ENCODE measurements at places on chromosomes 4 and X. TPM values are rescaled to one million over a fixed set of nuclear protein-coding genes. Genes with fewer than 3 reads are reported as not detected.

Gene AFM
- not detected for total RNA-seq

Gene MXRA5
- not detected for total RNA-seq

Gene ARHGAP6
- total RNA-seq: not detected

Gene RADX
- 0.05 TPM for total RNA-seq

Gene NUP62CL
- total RNA-seq: 18.1 TPM

Gene RPA4
- total RNA-seq: 0.25 TPM

Gene KDR
- not detected for total RNA-seq

Gene EGF
- 0.27 TPM for total RNA-seq

Gene H2BW2
- not detected for total RNA-seq

Gene IL21
- total RNA-seq: not detected

Gene ZFX
- total RNA-seq: 14.5 TPM

Gene SULT1B1
- total RNA-seq: not detected

Gene RBM47
- total RNA-seq: 19.5 TPM

Gene MSN
- total RNA-seq: 304 TPM

Gene GLUD2
- total RNA-seq: 2.9 TPM

Gene SUPT20HL1
- not detected for total RNA-seq

Gene PPBP
- total RNA-seq: not detected

Gene FAT1
- 163 TPM for total RNA-seq

Gene SERTM2
- total RNA-seq: not detected

Gene PLXNB3
- 3.7 TPM for total RNA-seq

Gene PAGE1
- total RNA-seq: not detected

Gene PPEF2
- not detected for total RNA-seq

Gene PWWP3B
- not detected for total RNA-seq

Gene ATP2B3
- total RNA-seq: 0.10 TPM

Gene GYG2
- total RNA-seq: 4.2 TPM

Gene FANCB
- total RNA-seq: 3.2 TPM

Gene SPANXN3
- total RNA-seq: not detected

Gene MAGEA1
- total RNA-seq: not detected

Gene HELT
- not detected for total RNA-seq

Gene UBE2D3
- 209 TPM for total RNA-seq

Gene QRFPR
- 0.08 TPM for total RNA-seq

Gene CHRDL1
- total RNA-seq: not detected

Gene ADRA2C
- 10.2 TPM for total RNA-seq

Gene KLF3
- 11.9 TPM for total RNA-seq

Gene RPGR
- 9.6 TPM for total RNA-seq

Gene ZNF157
- total RNA-seq: not detected

Gene RIPPLY1
- 0.08 TPM for total RNA-seq

Gene AMTN
- total RNA-seq: not detected

Gene PPARGC1A
- total RNA-seq: 0.06 TPM

Gene CSAG2
- not detected for total RNA-seq

All from A549 treated with DMSO at 1 μM for 4 hours (cell line).